ENCODE measurements at places on chromosomes 2 and 18.

- DNase-seq = no peak
These were observed 8.7 kb upstream of the ERMN start for GRCh38 chr2:157334335-157334734.

- DNase-seq = no peak
These were observed 10.6 kb downstream of the THNSL2 start for GRCh38 chr2:88180605-88181240.

- no peak for DNase-seq
These were observed 629 bp downstream of the PRELID3A start for GRCh38 chr18:12408247-12408869.

DNA sequence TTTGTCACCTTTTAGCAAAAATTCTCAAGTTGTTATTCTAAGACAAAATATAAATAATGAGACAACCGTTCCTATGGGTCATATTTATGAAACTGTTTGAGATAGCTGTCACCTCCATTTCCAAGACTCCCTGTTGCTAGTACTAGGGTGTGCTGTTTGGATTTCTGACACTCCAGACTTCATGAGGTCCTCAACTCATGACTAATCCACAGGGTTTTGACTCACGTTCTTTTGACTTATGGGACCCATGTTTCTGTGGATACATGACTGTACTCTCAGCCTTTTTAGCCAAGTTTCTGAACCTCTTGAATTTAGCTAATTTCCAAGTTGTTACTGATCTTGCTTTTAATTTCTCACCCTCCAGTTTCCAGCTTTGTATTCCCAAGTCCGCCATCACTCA, 178.7 kb upstream of the FAM98A start:
- no peak for DNase-seq

GRCh38 chr18:77087393-77088141, 45.0 kb downstream of the MBP start:
- peak; percentile 84 for DNase-seq

DNA sequence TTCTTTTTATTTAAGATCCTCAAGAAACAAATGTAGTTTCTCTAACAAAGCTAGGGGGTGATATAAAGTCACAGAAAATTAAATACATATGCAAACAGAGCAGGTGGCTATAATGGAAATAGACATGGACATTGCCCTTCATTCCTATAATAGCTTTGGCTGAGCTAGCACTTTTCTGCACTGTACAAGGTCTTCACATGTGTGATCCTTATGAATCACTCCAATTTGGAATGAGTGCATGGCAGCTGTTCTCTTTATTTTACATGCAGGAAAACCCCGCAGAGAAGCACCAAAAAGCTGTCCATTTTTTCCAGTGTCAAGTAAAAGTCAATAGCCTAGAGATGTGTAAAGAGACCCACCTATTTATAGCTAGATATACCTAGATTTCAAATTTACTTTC, 747.4 kb upstream of the SLC8A1 start:
- peak; percentile 91 for DNase-seq

- DNase-seq = peak; percentile 74
These were observed 31.5 kb upstream of the NFE2L2 start for GRCh38 chr2:177296040-177296439.

DNA sequence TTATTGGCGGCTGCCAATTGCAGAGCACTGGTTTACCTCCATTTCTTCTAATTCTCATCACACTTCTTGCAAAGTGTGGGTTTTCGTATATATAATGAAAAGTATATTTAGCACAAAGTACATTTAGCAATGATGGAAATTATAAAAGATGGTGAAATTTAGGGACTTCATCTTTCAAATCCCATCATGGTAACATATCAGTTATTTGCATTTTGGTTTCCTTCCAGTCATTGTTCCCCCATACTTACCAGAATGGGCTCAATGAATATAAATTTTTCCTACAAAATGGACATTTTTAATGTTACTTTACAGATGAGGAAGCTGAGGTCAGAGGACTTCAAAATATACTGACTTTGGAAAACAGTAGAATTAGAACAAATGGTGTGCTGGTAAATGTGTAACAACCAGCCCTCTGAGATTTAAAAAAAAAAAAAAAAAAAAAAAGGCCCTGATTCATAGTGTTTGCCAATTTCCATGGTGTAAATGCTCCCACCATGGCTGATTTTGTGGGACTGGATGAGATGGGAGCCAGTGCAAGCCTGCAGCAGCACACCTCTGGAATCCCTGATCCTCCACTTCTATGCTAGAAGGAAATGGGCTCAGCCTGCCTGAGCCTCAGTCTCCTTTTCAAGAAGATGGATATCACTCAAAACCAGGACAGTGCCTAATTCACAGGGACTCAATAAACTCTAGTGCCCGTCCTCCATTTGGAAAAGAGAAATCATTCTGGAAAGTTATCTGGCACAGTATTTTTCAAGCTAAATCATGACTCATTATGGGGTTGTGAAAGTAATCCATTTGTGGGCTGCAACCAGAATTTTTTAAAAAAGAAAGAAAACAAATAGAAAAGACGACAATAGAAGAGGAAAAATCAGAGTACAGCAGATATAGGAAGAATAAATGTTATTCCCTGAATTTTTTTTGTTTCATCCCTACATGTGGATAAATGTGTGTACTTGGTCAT, 34.0 kb downstream of the LBH start:
- no peak for DNase-seq

DNA sequence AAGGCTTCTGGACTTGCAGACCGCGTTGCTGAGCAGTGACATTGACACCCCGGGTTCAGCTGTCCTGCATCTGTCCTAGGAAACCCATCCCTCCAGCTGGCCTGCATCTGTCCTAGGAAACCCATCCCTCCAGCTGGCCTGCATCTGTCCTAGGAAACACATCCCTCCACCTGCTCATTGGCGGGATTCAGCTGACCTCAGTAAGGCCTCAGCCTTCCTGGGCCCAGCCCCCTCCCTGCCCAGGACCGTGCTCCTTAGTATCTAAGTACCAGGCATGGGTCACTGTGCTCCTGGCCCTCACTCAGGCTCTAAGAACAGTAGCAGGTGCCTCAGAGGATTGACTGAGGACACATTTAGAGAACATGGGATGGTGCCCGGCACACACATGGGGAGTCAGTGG, 1.2 kb downstream of the MLPH start:
- DNase-seq = no peak

- DNase-seq = peak; percentile 58
These were observed 34.6 kb upstream of the TMEM17 start for GRCh38 chr2:62540408-62541168.

DNA sequence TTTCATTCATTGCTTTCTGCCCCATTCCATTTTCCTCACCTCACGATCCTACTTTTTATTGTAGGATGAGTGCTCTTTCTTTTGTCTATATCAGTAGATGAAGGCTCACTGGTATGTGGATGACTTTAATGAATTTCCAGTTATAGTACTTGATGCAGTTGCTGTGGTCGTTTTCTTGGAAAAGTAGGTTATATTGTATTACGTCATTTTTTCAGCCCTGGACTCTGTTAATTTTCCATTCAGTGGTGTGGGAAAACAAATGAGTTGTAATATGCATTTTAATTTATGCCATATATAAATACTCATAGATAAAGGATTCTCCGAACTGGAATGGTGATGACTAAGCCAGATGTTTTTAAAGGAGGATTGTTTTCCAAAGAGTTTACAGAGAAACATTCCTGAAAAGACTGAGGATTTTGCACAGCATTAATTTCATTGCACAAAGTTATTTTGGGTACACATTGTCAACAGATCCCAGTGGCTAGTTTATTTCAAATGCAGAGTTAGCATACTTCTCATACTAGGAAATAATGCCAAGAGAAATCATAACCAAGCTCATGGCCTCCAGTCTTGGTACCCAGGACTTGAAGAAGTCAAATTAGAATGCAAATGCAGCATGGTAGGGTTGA, 189.7 kb downstream of the PAX3 start:
- DNase-seq = peak; percentile 28

GRCh38 chr18:11871501-11871900, 20.3 kb downstream of the CHMP1B start:
- DNase-seq = no peak

DNA sequence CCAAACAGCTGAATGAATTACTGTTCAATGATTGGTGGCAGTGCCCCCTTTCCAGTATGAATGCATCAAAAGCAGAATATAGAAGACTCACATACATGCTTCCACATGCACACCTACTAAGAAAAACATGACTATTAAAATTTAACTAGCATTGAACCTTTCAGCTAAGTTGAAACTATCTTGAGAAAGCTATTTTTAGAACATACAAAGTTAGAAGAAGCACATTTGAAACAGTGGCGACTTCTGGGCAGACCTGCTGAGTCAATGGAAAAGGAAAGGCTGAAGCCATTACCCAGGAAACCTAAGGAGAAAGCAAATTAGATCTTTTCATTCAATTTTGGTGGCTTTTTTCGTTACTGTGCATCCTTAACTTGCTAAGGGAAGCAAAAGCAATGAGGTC, 55.9 kb downstream of the PLA2R1 start:
- peak; percentile 62 for DNase-seq

DNA sequence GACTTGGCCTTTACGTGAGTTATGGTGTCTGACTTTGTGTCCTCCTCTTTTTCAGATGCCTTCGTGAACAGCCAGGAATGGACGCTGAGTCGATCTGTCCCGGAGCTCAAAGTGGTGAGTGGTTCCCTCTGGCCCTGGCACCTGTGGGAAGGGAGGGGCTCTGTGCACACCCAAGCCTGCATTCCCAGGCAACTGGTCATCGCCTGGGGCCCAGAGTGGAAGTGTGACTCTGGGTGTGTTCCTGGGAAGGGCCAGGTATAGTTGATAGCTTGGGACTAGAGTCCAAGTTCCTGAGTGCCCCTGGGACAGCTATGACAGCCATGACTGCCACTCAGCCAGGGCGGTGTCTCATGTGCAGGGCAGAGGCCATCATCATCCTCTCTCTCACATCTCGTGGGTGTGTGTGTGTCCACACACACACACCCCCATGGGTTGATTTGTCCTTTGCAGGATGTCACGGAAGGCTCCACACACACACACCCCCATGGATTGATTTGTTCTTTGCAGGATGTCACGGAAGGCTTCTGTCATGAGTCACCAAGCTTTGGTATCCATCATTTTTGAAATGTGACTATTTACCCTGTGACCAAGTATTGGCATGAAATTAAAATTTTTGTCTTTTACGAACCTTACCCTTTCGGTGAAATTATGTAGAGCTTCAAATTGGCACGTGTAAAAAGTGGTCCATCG, 215.4 kb downstream of the AGAP1 start:
- DNase-seq = no peak

- DNase-seq = no peak
These were observed 14.7 kb upstream of the ERCC3 start for GRCh38 chr2:127308586-127309138.

- DNase-seq = no peak
These were observed 19.4 kb upstream of the ALPI start for GRCh38 chr2:232436381-232437194.

GRCh38 chr2:191401287-191401686, 156.1 kb downstream of the MYO1B start:
- peak; percentile 27 for DNase-seq

- no peak for DNase-seq
These were observed 78.0 kb upstream of the HPCAL1 start for GRCh38 chr2:10224734-10225133.

GRCh38 chr2:176122683-176123410, at the start of gene HOXD9:
Gene HOXD9 (plus strand): TSS chr2:176122719. CDS start chr2:176122769, 50 bp downstream.
- no peak for DNase-seq

GRCh38 chr18:13218368-13218991, at the start of gene LDLRAD4:
Gene LDLRAD4 (plus strand): TSS chr18:13218760.
- DNase-seq = peak; percentile 84

GRCh38 chr2:129619471-129619870, 360.0 kb upstream of the RAB6C start:
- peak; percentile 23 for DNase-seq

GRCh38 chr2:119932809-119933208, 80.1 kb upstream of the EPB41L5 start:
- DNase-seq = no peak

DNA sequence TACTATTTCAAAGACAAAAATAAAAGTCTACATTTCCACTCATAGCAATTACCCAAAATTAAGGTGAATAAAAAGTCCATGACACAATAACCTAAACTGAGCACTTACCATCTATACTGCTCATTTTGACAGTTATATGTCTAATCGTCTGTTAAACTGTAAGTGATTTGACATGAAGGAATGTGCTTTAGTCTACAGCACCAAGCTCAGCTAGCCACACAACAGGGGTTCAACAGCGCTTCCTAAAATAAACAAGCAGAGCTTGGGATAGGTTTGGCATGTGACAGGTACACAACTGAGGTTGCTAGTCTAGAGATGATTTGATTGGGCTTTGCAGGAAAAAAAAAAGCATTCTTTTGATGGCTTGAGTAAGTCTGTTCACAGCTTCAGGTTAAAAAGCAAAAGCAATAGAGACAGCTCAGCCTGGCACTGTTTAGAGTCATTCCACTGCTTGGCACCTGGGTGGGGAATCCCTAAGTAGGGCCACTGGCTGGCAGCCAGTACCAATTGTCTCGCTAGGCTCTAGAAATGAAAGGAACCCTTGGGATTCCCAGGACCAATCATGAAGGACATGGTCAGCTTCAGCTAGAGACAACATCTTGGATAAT, 78.6 kb downstream of the BARD1 start:
- DNase-seq = no peak

DNA sequence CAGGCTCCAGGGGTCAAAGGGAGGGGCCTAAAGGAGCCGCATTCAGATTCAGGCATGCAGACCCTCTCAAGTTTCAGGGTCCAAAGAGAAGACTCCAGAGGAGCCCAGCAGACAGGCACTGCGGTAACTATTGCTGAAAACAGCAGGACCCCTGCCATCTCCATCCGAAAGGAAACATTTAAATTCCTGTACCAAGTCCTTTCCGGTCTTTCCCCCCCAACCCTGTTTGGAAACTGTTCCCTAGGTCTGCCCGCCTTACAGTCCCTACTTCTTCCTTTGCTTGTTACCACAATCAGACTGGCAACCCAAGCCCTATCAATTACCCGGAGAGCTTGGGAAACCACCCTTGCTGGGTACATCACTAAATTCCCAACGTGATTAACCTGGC, 82.0 kb downstream of the DNMT3A start:
- DNase-seq = no peak

GRCh38 chr2:161078211-161078539, 82.1 kb upstream of the TANK start:
- no peak for DNase-seq

GRCh38 chr2:153072077-153072476, 353.7 kb downstream of the ARL6IP6 start:
- no peak for DNase-seq

GRCh38 chr2:20483194-20483895, 36.5 kb downstream of the RHOB start:
- no peak for DNase-seq
